ENCODE measurements at places on chromosomes 2 and 18.

- no peak for DNase-seq
These were observed 340.5 kb upstream of the SLC39A10 start for GRCh38 chr2:195316486-195316885.

- DNase-seq = no peak
These were observed 5.6 kb upstream of the ESPNL start for GRCh38 chr2:238094438-238095022.

DNA sequence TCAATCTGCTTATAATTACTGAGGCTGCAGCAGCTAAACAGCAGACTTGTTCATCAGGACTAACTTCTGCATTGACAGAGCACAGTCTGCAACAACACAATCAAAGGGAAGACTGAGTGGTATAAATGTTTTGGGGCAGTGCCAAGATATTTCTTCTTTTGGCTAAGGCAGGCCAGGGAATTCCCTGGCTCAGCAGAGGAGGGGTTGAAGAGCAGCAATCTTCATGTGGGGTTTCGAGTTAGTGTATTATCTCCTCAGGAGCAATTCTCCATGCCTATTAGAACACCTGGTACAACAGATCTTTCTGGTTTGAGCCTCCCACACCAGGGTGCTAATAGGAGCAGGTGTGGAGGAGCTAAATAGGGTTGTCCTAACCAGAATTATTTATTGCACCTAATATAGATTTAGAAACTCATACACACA lies 103.0 kb upstream of the STK17B start:
- peak; percentile 41 for DNase-seq

DNA sequence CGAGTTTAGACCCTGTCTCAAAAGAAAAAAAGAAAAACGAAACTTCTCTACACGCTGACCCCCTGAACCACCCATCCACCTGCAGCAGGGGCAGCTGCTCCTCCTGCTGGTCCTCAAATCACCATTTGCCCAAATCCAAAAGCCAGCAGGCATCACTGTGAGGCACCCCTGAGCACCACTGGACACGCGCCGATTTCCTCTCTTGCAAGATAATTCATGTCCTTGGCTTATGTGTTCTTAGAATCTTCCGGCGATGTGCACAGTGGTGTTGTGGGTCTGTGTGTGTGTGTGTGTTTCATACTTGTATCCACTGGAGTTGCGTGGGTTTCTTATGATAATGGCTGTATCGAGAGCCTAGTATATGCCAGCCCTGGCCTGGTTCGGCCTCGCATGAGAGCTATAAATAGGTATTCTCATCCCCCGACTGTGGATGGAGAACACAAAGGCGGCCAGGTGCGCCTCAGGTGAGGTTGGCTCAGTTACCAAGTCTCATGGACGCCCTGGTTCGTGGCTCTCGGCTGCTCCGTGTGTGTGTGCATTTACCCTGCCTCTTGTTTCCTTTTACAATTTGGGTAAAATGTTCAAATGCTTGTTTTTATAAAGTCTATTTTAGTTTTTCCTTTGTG lies 235.5 kb downstream of the HDAC4 start:
- DNase-seq = no peak

GRCh38 chr2:63662028-63662804 lies 73.5 kb downstream of the MDH1 start:
- no peak for DNase-seq

DNA sequence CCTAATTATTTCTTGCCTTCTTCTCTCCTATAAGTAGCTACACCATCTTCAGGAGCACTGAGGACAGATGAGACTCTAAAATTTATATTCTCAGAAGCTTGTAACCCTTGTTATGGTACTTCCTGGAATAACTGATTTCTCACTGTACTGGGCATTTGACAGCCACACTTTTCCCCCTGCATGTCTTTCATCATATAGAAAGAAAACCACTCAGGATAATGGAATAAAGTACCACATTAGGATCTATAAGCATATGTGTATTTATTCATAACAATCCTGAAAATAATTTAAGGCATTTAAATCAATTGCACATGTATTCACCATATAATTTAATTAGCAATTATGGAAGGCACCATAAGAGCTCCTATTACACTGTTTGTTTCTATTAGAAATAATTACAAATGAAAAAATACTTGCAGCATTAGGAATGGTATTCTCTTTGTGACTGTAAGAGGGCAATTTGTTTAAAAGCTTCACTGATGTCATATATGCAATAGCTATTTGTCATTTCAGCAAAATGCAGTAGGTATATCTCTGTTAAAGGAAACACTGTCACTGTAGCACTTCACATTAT lies 216.9 kb upstream of the FSHR start:
- no peak for DNase-seq

- no peak for DNase-seq
These were observed 769.2 kb upstream of the FAM98A start for GRCh38 chr2:34368304-34368703.

GRCh38 chr2:31260870-31261269 lies 26.9 kb downstream of the EHD3 start:
- DNase-seq = no peak

GRCh38 chr2:232261776-232262175 lies 116.8 kb upstream of the ALPP start:
- no peak for DNase-seq

DNA sequence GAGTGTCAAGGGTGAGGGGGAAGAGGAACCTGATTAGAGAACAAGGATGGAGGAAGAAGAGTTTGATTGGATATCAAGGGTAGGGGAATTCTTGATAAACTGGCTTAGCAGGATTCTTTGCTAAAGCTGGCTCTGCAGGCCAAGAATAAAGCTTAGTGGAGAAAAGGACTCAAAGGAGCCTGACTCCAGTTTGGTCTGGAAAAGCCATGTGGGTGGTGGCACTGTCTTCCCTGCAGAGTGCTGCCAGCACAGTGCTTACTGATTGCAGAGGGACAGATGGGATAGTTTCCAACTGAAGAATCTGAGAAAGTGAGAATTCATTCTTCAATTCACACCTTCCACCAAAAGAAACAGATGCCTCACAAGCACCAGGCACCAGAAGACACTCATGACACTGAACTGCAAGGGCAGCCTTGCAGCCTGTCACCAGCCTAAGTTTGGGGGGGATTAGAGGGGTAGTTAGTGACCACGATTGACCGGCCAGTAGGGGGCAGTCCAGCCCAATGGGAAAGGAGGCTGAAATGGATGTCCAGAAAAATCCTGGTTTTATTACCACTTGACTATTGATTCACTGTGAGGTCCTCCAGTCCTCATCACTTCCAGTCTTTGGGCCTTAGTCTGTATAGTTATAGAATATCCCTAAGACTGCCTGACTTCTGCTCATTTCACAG lies 334.5 kb downstream of the SMAD2 start:
- no peak for DNase-seq
